GM23248 (cell line): ENCODE measurements at places on chromosomes 2 and 18.

DNA sequence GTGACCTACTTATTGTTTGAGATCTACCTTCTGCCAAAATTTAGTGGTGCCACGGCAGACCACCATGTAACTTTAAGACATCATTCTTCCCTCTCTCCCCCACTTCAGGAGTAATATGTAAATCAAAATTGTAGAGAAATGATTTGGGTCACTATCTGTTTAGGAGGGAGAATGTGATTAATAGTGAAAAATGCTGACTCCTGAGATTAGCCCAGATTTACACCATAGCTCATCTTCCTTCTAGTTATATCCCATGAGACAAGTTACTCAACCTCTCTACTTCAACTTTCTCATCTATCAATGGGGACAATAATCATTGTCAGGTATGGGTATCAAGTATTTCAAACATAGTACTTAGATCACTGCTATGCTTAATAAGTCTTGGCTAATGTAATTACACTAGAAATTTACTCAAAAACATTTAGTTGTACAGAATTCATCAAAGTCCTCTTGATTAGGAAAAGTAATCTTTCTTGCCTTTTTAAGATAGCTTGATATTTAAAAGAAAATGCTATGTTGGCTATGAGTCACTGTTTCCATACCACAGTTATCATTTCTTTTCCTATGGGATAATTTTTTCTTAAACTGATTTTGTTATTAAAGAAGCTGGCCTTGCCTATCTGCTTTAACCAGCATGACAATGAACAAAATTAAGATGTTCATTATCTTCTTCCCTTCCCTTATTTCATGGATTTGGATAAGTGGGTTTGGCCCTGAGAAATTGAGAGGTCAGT, 1038.9 kb upstream of the ZEB2 start:
- DNase-seq, result peak; percentile 3

GRCh38 chr18:29147944-29148343, 971.0 kb upstream of the CDH2 start:
- DNase-seq, result peak; percentile 62

GRCh38 chr2:241949736-241950412, 80.3 kb downstream of the RTP5 start:
- DNase-seq, result no peak

DNA sequence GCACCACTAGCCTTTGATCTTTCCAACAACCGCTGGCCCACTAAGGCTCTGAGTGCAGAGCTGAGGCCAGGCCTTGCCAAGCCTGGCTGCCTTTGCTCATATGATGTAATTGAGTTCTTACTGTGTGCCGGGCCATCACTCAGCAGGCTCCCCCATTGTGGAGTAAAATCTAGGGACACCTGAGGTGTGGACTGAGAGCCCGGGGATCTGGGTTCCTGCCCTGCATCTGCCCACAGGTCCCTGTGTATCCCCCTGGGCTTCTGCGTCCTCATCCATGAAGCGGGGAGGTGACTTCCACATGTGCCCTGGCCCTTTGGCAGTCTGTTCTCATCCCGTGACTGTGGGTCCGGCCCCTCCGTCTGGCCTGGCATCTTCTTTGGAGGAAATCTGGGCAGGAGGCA, 33.8 kb downstream of the GREB1 start:
- no peak for DNase-seq

DNA sequence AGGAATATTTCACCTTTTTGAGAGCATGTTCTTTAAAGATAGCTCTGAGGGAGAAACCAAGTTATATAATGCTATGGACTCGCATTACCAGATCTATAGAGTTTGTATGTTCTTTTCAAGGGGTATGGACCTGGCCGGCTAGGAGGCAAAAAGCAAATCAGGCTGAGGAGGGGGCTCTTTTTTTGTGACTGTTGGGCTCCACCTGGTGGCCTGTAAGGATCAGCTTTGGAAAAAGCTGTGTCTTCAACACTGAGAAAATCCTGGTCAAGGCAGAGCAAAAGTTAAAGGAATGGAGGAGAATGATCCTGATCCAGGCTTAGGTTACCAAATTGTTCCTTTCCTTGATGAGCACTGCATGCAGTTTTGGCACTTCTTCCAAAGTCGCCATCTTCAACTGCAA, 180.5 kb downstream of the DIS3L2 start:
- DNase-seq, result peak; percentile 37

GRCh38 chr18:13159579-13159978, 59.0 kb upstream of the LDLRAD4 start:
- DNase-seq, result peak; percentile 70

GRCh38 chr2:164514491-164514890, 106.8 kb downstream of the GRB14 start:
- peak; percentile 5 for DNase-seq

DNA sequence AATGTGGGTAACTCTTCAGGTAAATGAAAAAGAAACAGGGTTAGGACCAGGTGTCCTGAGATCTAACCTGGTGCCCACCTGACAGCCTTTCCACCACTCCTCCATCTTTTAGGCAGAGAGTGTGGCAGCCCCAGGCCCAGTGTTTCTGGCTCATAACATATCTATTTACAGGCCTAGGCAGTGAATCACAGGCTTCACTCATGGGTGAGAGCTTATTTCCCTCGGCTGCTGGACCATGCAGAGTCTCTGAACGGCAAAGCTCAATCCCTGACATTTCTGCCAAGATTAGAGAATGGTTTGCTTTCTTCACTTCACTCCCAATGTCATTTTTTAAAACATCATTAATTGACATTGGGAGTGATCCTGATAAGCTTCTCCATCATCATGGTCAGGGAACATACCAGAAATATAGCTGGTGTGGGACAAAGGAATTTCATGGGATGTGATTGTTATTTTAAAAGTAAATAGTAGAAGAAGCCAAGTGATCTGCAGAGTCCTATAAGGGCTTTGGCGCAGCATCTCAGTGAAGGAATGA, 323.9 kb downstream of the SETBP1 start:
- DNase-seq, result peak; percentile 7

DNA sequence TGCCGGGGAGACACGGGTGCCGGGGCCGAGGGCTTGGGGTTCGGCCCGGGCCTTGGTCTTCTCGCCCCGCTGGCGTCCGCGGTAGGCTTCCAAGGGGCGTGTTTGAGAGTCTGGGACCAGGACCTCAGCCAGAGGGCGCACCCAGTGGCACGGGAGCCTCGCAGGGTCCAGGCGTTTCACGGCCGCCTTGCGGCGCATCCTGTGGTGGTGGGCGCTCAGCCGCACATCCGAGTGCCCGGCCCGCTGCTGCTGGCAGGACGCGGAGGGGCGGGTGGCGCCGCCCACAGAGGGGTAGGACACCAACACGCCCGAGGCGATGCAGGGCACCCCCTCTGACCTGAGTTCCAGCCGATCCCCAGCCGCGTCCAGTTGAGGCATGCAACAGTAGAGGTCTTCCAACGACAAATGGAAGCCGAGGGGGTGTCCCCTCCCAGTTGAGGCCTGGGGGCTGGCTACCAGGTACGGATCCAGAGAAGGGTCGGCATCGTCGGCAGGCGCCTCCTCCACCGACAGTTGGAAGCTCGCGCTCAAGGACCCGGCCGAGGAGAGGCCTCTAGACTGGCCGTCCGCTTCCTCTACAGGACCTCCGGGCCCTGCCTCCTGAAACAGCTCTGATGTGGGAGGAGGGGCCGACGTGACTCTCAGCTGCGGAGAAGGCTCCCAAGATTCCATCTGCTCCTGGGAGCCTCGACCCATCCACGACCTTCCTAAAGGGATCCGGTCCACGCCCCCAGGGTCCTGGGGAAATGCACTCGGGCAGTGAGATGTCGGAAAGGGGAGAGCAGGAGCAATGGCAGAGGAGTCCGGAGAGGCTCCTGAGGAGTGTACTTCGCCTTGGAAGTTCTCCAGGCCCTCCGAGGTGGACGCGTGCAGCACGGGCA, 6.3 kb downstream of the C2orf81 start:
- DNase-seq, result peak; percentile 74

DNA sequence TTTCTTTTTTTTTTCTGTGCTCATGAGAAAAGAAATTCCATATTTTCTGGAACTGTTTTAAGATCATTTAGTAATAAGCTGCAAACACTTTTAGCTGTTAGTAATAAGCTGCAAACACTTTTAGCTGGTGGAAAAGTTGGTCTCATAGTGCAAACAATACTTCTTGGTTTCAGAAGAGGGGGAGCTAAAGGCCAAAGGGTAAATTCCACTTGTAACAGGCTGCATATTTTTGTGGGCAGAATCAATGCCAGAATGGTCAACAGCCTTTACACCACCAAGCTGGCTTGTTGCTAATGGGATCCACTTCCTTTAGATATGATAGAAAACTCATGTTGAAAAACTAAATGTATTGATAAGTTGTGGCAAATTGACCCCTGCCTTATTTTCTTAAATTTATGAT, 356.8 kb downstream of the NR4A2 start:
- no peak for DNase-seq

- no peak for DNase-seq
Measured at GRCh38 chr2:180591947-180592346, 388.5 kb upstream of the UBE2E3 start.

- DNase-seq, result no peak
Measured at GRCh38 chr2:232647261-232647660, 13.9 kb downstream of the EFHD1 start.

DNA sequence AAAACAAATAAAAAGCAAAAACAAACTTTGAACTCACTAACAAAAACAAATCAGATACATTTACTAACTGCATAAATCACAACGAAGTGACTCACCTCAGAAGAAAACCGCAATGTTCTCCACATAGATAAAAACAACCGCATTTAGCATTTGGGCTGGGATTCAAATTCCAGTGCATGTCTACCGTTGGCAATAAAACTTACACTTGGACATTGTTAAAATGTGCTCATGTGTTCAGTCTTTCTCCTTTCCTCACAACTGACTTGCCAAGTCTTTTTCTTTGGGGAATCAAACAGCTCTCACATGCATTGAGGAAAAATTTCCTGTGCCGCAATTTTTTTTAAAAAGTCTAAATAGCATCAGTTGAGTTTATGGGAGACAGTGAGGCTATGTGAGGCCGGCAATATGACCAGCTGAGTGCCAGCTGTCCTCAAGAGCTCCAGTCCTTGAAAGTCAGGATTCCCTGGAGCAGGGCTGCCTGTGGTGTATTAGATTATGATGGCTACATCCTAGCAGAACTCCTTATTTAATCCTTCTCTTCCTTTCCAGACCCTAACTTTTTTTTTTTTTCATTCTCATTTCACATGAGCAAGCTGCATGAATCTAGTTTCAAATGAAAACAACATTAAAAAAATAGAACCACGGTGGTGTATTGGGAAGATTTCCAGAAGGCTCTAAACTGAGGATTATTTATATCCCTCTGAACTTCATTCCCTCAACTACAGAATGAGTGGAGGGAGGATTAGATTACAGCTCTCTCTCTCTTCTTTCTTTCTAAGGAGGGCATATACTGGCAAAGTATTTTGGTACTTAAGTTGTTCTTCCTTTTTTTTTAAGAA, 70.2 kb upstream of the MEIS1 start:
- peak; percentile 57 for DNase-seq

DNA sequence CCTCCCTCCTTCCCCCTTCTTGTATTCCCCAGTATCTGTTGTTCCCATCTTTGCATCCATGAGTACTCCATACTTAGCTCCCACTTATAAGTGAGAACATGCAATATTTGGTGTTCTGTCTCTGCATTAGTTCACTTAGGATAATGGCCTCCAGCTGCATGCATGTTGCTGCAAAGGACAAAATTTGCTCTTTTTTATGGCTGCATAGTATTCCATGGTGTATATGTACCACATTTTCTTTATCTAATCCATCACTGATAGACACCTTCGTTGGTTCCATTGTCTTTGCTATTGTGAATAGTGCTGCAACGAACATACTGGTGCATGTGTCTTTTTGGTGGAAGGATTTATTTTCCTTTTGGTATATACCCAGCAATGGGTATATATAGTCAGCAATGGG, 47.4 kb downstream of the VIT start:
- no peak for DNase-seq

GRCh38 chr2:54699665-54700064, 23.8 kb upstream of the EML6 start:
- no peak for DNase-seq

DNA sequence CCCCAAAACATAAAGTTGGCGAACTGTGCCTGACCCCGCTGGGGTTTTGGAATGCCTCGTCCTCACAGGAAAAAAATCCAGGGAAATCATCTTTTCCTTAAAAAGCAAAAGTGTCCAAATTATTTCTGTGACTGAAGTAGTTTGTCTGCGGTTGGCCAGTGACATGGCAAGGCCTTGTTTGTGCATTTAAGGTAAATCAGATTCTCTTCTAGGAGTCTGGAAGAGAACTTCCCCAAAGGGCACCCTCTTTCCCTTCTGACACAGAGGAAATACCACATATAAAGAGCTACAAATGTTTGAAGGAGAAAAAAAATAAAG, 737 bp upstream of the CYB5A start:
- DNase-seq, result no peak

DNA sequence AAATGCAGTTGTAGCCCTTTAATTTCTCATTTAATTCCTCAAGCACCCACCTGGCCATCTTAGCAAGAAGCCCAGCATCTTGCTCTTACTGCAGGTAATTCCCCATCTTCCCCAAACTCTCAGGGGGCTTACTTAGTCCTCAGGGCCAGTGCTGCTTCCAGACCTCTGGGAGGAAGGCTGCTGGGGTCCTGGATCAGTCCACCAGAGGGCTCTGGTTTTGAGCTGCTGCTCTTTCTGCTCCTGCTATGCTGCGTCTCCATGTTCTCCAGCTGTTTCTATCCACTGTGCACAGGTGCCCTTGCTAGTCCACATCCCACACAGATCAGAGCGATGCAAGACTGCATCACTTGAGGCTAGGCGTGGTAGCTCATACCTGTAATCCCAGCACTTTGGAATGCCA, 34.5 kb upstream of the TMEM87B start:
- no peak for DNase-seq

- no peak for DNase-seq
Measured at GRCh38 chr2:109046925-109047508, 58.0 kb upstream of the EDAR start.

DNA sequence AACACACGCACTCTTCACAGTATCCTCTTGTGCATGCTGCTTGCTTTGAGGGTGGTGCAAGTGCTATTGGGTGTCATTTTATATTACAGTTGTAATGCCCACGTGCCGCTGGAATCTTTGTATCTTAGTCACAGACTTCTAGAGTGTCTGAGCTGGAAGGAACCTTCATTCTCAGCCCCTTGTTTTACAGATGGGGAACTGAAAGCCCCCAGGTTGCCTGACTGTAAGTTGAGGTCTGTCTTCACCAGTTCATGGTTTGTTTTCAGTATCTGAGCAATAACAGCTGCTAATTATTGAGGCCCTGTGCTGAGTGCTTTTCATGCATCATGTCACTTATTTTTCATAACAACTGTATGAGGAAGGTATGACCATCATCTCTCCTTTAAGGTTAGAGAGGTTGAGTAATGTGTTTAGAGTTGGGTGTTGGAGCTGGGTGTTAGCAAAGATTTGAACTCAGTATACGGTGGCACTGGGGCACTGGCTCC, 77.0 kb downstream of the PRKCE start:
- DNase-seq, result no peak

DNA sequence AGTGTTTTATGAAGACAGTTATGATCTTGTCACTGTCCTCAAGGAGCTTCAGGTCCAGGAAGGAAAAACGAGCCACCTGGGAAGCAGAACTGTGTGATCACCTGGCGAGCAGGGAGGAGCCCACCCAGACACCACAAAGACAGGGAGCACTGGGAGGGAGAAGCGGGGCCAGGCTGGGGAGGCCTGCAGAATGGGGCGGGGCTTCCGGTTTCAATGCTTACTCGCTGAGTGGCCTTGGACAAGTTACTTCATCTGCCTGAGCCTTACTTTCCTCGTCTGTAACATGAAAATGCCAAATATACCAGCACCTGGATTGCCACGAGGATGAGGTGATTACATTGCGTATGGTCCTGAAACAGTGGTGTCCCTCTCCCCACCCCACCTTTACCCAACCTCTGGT, 227.5 kb downstream of the ANKRD30B start:
- DNase-seq, result no peak

GRCh38 chr2:108629417-108629816, 89.9 kb upstream of the RANBP2 start:
- DNase-seq, result no peak

GRCh38 chr2:1162768-1163584, 212.3 kb downstream of the SNTG2 start:
- no peak for DNase-seq
